SJCRH30 (cell line): ENCODE measurements at places on chromosomes 6 and 20. TPM values are rescaled to one million over a fixed set of nuclear protein-coding genes. Genes with fewer than 3 reads are reported as not detected.

The SPATA2 gene
- 8.2 and 8.3 TPM in 2 replicates for total RNA-seq

DNA sequence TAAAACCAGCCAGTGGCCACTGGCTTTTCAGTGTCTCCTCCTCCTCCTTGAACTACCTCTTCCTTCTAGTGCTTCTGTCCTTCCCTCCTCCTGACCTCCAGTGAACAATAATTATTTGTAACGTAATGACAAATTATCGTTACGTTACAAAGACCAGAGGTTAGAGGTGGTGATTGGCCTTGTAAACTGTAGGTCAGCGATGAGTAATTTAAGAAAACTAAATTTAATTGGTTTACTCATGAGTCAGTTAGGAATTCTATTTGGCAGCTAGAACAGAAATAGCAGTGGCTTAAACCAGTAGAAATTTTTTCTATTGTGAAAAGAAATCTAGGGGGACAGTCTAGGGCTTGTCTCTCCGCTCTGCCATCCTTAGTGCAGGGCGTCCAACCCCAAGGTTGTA, 38.8 kb downstream of the PPARD start:
- H3K4me3 ChIP-seq = no peak overlapping the region
- DNase-seq = no peak
- H3K4me1 ChIP-seq = no peaks in the 10 kb centered on the region
- H3K27ac ChIP-seq = no peak overlapping the region
- no peaks in the 10 kb centered on the region for H3K27me3 ChIP-seq
- H3K36me3 ChIP-seq = 0 out of 2 replicates have a peak, but pooled peaks cover 3% of the 10 kb centered on the region

The SASH1 gene
- 32.8 and 33.8 TPM in 2 replicates for total RNA-seq

The NOTCH4 gene
- 4.1 and 4.9 TPM in 2 replicates for total RNA-seq

DNA sequence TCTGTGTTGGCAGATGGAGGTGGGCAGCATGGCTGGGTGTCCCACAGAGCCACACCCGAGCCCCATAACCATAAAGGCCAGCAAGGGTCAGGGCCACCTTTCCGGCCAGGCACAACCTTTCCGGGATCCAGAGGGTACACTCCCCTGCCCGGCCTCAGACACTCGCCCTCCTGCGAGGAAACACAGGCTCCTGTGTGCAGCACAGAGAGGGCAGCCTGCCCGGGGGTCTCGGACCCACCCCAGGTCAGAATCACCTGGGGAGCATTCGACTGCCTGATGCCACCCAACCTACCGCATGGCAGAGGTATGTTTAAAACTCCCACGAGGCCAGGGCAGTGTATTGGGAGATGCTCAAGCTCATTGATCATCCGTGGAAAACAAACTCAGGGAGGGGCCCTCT, 260.3 kb downstream of the TAF4 start:
- H3K4me1 ChIP-seq = no peaks in the 10 kb centered on the region

The SLC17A2 gene
- not detected in 2 replicates for total RNA-seq
